ENCODE measurements at places on chromosomes 1 and 21.

DNA sequence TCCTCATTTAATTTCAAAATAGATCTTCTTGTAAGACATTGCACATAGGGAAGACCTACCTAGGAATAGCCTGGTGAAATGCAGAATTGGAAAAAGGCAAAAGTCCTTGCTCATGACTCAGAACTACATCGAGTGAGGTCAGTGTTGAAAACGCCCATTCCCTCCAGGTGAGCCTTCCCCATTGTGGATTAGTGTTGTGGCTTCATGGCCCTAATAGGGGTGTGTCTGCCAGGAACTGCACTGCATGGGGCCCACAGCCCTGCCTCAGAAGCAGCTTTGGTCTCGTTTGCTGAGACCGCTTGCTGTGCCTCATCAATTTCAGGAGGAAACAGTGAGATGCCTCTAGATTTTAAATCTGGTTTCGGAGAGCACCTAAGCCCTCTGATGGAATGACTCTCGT lies 17.0 kb downstream of the TFF3 start:
- no peak for DNase-seq

DNA sequence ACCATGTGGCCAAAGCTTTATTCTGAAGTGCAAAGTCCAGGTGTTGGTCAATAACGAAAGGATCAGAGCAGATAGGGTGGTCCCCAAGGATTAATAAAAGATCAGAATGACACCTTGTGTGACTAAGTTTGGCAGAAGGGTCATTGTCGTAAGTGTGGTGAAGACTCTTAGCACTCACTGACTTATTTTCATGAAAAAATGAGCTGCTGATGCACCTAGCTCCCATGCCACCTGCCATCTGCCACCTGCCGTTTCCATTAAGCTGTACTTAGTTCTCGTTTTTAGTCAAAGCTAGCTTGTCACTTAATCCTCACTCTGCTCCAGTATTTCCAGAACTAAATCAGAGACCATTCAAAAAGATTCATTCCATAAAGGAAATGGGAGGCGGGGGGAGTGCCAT lies 112.6 kb downstream of the SEC16B start:
- DNase-seq, result no peak

- no peak for DNase-seq
These were observed 122.6 kb upstream of the AJAP1 start for GRCh38 chr1:4531842-4532241.

DNA sequence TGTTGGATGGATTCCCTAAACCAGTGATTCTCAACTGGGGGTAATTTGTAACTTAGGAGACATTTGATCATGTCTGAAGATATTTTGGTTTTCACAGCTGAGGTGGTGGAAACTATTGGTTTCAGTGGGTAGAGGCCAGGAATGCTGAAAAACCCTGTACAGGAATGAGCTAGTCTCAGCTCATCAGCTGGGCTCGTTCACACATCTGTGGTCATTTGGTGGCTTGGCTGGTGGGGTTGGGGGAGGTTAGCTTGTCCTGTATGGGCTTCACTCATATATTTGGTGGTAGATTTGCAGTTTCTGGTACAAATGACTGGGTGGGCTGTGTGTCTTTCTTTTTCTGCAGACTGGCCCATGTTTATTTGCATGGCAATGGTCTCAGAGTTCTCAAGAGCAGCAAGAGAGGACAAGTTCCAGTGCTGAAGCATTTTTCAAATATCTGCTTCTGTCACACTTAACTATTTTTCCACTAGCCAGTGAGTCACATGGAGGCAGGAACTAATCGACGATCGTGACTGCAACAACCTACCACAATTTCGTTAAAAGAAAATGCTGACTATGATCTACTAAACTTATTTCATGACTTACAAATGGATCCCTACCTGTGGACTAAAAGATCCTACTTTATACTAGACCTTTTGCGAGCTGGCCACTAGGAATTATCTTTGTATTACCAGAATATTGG lies 321.7 kb upstream of the PLXNA2 start:
- no peak for DNase-seq

GRCh38 chr1:37315371-37315846 lies 159.0 kb upstream of the ZC3H12A start:
- DNase-seq, result no peak

DNA sequence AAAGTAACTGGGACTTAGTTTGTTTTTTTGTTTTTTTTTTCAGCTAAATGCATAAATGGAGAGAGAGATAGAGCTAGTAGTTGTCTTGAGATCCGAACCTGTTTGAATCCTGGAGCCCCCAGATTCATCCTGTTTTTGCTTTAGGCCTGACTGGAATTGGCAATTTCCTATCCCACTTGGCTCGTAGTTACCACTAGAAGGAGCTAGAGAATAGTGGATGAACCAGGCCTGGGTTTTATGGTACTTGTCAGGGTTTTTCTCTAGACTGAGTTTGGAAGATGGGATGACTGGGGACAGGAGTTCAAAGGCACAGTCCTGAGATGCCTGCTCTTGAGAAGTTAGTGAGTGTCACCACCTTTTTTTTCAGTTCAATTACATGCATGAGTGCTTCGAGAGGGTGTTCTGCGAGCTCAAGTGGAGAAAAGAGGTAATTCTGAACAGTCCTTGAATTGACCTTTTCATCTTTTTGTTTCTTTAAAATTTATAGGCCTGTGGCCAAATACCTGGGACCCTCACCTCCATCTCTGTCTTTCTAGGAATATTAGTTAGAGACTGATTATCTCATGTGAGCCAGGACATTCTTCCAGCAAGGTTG lies 23.4 kb downstream of the CELF3 start:
- DNase-seq, result no peak

- DNase-seq, result no peak
These were observed 37.4 kb upstream of the SLC30A1 start for GRCh38 chr1:211616231-211616964.

DNA sequence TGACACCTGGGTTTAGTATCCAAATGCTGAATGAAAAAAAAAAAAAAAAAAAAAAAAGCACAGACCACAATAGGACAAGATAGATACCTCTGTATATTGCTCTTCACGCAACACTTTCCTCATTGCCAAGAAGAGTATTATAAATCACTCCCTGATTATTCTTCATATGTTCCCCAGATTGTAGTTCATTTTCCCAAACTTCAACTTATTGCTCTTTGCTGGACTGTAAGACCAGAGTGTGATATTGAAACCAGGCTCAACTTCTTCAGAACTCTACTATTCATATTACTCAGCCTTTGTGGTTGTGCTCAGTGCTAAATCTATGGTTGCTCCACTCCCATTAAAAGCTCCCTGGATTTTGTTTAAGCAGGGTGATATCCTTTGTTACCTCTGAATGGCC lies 180.4 kb downstream of the NTMT2 start:
- no peak for DNase-seq

DNA sequence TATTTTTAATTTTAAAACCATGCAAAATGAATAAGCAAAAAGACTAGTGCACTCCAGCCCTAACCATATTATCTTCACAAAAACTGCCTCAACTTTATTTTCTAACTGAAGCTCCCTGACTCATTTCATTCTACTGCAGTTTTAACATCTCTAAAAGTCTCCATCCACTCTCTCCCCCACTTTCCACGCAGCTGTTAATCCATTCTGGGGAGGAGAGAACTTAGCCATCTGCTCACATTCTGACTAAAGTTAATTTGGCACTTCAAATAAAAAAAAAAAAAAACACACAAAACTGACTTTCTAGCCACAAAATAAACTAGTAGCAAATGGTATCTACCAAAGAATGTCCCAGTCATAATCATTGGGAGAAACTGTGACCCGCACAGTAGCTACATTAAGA lies 5.4 kb upstream of the MYBPHL start:
- DNase-seq, result no peak

Measured in activated gamma-delta T cell (primary cell).